ENCODE measurements at places on chromosomes 2 and 18.

GRCh38 chr2:153557211-153557610 lies 78.6 kb upstream of the RPRM start:
- DNase-seq, result no peak

- no peak for DNase-seq
Observed at GRCh38 chr2:212465456-212465855, 73.1 kb downstream of the ERBB4 start.

DNA sequence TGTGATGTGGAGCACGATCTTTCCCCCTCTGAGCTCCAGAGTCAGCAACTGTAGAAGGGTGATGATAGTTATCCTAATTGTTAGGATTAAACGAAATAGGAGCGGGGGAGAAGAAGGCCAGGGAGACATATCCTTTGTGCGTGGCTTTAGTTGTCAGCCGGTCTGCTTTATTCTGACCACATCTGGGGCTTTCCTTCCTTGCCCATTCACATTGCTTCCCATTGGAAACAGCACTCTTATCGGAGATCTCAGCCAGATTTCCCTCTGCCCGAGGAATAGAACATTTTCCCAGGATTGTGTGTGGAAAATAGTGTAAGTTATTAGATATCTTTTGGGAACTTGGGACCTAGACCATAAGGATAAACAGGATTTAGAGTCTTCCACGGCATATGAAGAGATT lies 1.5 kb downstream of the RALB start:
- DNase-seq, result no peak

DNA sequence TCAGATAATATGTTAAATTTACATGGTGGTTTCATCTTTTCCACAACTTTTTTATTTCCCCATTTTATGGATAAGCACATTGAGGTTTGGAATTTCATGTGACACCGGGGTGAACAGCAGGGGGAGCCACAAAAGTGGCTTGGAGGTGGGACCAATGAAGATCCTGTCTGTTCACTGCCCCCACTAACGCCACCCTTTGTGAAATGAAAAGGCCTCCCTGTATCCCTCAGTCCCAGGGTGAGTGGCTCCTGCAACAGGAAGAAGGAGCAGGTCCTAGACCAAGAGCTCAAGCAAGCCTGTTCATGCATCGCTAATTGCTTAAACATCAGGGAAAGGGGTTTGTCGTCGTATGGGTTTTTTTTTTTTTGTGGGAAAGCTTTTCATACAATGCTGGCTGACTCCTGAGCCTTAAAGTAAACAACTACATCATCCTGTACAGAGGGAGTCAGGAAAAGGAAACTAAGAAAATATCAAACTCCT lies 267.8 kb upstream of the EPAS1 start:
- no peak for DNase-seq

GRCh38 chr2:195683174-195683573 lies 26.1 kb downstream of the SLC39A10 start:
- no peak for DNase-seq

DNA sequence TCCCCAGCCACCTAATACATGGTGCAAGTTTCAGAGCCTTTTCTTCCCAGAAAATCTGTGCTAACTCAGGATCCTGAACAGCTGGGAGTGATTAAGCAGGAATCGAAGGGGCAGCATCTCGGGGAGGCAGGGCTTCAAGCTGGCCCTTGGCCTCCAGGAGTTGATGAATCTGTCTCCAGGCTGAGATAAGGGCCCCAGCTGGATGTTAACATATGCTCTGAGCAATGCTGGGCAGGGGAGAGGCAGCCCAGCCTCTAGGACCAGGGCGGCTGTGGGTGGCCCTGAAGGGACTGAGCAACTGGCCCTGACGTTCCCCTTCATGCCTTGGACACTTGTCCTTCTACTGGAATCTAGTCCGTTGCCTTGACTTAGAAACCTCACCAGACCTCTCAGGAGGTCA lies 84.1 kb upstream of the EPC2 start:
- DNase-seq, result no peak
